Activated T-cell treated with anti-CD3 and anti-CD28 coated beads, Interleukin-2, amount 50 U/mL, for 24 hours (primary cell): ENCODE measurements at places on chromosomes 11 and 22.
A peak's percentile ranks its signal among the peaks of the same experiment; 100 is the strongest.

DNA sequence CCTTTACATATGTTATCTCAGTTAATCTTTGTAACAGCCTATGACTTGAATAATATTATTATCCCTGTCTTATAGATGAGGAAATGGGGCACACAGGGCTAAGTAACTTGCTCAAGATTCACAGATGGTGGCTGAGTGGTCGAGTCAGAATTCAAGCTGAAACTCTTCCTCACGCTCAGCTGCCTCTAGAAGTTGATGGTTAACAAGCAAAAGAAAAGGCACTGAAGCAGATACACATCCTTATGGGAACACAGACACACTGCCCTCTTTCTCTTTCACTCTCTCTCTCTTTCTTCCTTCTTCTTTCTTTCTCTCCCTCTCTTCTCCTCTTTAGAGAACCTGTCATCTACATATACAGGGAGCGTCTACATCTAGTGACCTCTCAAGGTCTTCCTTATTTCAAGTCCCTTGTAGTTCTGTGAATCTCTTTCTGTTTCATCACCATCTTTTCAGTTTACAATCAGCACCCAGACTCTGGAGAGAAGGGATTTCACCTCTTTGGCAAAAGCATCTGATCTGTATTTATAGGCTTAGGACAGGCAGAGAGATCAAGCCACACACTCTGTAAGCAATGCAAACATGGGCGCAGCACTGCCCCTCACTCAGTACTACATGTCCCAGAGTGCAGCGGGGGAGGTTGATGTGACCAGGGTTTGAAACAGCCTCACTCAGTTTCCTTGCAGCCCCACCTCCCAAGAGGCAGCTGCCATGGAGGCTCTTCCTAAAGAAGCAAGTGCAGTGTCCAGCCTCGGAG lies 75.7 kb downstream of the GRAMD1B start:
- no peak overlapping the region for H3K27ac ChIP-seq
- DNase-seq: no peak
- H3K27me3 ChIP-seq: no peaks in the 10 kb centered on the region
- H3K36me3 ChIP-seq: peaks cover 4% of the 10 kb centered on the region
- H3K4me3 ChIP-seq: no peak overlapping the region

- H3K27me3 ChIP-seq: no peaks in the 10 kb centered on the region
- peak overlapping the region; percentile 18 for H3K27ac ChIP-seq
- no peak overlapping the region for H3K4me3 ChIP-seq
- DNase-seq: peak; percentile 26
Measured at GRCh38 chr11:117934526-117935307, 5.5 kb upstream of the TMPRSS13 start.

DNA sequence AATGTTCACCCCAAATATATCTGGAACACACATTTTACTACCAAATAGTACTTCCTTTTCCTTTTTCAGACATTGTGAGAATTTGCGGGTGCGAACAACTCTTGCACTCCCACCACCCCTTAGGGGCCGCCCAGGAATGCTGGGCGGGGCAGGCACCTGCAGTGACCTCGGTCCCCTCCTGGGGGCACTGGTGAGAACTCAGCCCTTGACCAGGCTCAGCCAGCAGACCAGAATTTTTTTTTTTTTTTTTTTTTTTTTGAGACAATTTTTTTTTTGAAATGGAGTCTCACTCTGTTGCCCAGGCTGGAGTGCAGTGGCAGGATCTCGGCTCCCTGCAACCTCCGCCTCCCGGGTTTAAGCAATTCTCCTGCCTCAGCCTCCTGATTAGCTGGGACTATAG lies 75.8 kb downstream of the ARHGAP8 start:
- no peaks in the 10 kb centered on the region for H3K4me1 ChIP-seq
- peak; percentile 44 for DNase-seq
- H3K4me3 ChIP-seq: no peak overlapping the region
- no peaks in the 10 kb centered on the region for H3K36me3 ChIP-seq

- DNase-seq: no peak
- no peaks in the 10 kb centered on the region for H3K4me1 ChIP-seq
- H3K27me3 ChIP-seq: no peaks in the 10 kb centered on the region
Measured at GRCh38 chr11:132933703-132934102, 598.6 kb downstream of the OPCML start.

DNA sequence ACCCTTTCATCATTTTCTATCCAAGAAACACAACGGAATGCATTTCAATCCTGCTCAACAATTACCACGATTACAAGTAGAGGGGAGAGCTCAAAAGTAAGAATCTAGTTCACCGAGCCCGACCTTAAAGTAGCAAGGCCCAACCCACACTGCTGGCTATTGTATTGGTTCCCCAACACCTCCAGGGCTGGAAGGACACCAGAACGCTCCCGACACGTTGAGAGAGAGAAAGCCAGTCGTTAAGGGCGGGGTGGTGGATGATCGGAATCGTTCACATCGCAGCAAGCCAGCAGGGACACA lies 690 bp downstream of the CKAP5 start:
- peak overlapping the region; percentile 91 for H3K27ac ChIP-seq
- peaks cover 40% of the 10 kb centered on the region for H3K4me1 ChIP-seq
- H3K4me3 ChIP-seq: peak overlapping the region; percentile 86
- H3K36me3 ChIP-seq: peaks cover 42% of the 10 kb centered on the region
- no peaks in the 10 kb centered on the region for H3K27me3 ChIP-seq

DNA sequence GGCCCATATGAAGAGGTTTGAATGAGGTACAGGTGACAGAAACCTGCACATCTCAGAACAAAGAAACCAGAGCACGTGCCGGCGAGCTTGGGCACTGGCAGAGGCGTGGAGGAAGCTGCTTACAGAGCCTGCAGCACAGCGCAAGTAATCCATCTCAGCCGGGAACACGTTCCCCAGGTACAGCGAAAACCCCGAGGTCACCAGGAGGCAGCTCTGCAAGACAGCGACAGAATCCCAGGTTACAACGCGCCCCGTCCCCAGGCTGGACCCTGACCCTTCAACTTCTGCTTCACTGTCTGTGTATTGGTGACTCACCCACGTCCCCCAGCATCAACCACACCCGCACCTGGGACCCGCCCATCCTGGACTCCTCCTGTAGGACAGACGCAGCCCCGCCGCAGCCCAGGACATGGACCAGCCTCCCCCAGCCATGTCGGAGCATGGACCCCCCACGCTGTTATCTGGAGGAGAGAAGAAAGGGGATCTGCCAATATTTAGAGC lies 2.2 kb downstream of the MLC1 start:
- no peak overlapping the region for H3K27ac ChIP-seq
- peaks cover 20% of the 10 kb centered on the region for H3K27me3 ChIP-seq
- DNase-seq: no peak
- H3K4me1 ChIP-seq: peaks cover 4% of the 10 kb centered on the region
- peaks cover 7% of the 10 kb centered on the region for H3K36me3 ChIP-seq
- H3K4me3 ChIP-seq: no peak overlapping the region

DNA sequence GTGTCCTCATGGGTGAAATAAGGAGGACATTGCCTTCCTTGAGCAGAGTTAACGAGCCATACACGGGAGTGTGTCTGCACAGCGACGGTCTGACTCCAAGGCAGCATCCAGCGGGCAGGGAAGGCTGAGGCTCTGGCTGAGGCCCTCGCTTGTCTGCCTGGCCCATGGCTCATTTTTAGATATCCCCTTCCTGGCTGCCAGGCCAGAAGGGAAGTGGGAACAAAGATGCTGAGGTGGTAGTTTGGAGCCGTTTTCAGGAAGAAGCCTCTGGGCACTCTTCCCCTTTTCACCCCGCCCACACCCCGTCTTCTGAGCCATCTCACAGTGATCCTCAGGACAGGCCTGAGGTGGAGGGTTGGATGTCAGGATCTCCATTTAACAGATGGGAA lies 3.0 kb upstream of the SLCO2B1 start:
- DNase-seq: no peak
- H3K4me3 ChIP-seq: no peak overlapping the region
- peaks cover 19% of the 10 kb centered on the region for H3K4me1 ChIP-seq
- H3K27ac ChIP-seq: no peak overlapping the region
- H3K36me3 ChIP-seq: no peaks in the 10 kb centered on the region

GRCh38 chr22:39384750-39385480 lies 14.7 kb upstream of the TAB1 start:
- peaks cover 18% of the 10 kb centered on the region for H3K4me1 ChIP-seq
- H3K27ac ChIP-seq: peak overlapping the region; percentile 55
- no peak overlapping the region for H3K4me3 ChIP-seq
- peaks cover 1% of the 10 kb centered on the region for H3K36me3 ChIP-seq
- H3K27me3 ChIP-seq: no peaks in the 10 kb centered on the region

GRCh38 chr11:32602657-32603415 lies 19.2 kb downstream of the EIF3M start:
- H3K27me3 ChIP-seq: no peaks in the 10 kb centered on the region
- DNase-seq: no peak
- H3K4me3 ChIP-seq: no peak overlapping the region

- peaks cover 30% of the 10 kb centered on the region for H3K4me1 ChIP-seq
- peaks cover 68% of the 10 kb centered on the region for H3K36me3 ChIP-seq
- H3K4me3 ChIP-seq: no peak overlapping the region
- no peak for DNase-seq
- no peak overlapping the region for H3K27ac ChIP-seq
- H3K27me3 ChIP-seq: no peaks in the 10 kb centered on the region
Measured at GRCh38 chr22:46812034-46812605, 49.7 kb downstream of the TBC1D22A start.

DNA sequence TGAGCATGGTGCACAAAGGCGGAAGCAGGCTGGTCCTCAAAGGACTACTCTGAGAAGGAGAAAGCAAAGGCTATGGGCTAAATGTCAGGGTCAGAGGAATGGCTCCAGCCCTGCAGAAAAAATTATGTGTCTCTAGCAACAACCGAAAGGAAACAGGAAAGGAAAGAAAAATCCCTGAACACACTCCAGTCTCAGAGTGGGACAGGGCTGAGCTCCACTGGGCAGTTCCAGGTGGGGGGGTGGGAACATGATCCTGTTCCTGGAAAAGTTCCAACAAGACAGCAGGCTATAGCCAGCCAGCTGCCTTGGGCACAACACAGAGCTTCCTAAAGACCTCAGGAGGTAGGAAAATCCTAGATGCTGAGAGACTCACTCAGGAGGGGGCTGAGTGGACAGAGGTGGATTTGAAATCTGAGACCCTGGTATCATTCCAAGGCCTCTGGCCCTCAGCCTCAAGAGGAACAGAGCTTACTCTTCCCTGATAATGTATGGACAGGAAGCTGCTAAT lies 1088.2 kb downstream of the TBC1D22A start:
- H3K36me3 ChIP-seq: no peaks in the 10 kb centered on the region
- no peak overlapping the region for H3K4me3 ChIP-seq
- no peak for DNase-seq
- no peaks in the 10 kb centered on the region for H3K4me1 ChIP-seq

DNA sequence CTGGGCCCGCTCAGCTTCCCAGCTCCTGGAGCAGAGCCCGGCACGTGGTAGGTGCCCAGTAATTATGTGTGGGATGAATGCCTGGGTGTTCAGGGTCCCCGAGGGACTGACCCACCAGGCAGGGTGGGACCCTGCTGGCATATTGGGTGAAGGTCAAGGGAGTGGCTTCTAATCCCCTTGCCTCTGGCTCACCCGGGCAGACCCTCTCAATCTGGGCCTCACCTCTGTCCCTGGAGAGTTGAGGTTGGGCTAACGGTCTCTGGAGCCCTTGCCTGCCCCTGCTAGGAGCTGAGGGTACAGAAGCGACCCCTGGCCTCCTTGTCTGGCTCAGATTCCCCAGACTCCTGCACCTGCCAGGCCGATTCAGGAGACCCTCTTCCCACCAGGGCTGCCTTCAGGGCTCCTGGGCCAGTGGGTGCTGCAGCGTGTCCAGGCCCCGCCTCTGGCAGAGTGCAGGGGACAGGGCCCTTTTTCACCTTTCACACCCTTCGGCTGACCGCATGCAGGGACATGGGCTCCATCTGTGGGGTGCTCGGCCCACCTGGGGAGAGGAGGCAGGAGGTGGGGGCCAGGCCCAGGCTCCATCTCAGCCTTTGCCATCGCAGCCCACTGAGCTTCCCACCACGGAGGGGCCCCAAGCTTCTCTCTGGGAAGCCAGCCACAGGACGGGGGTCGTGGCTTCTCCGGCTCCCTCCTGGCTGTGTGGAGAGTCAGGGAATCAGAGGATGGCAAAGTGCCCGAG lies 3.8 kb upstream of the CTSD start:
- DNase-seq: no peak
- H3K27me3 ChIP-seq: no peaks in the 10 kb centered on the region
- H3K4me3 ChIP-seq: no peak overlapping the region
- no peak overlapping the region for H3K27ac ChIP-seq
- H3K36me3 ChIP-seq: no peaks in the 10 kb centered on the region
- peaks cover 28% of the 10 kb centered on the region for H3K4me1 ChIP-seq

- H3K4me3 ChIP-seq: no peak overlapping the region
- no peak overlapping the region for H3K27ac ChIP-seq
- H3K36me3 ChIP-seq: no peaks in the 10 kb centered on the region
- no peaks in the 10 kb centered on the region for H3K27me3 ChIP-seq
- no peaks in the 10 kb centered on the region for H3K4me1 ChIP-seq
- DNase-seq: no peak
Measured at GRCh38 chr11:132202621-132203020, 832.2 kb downstream of the NTM start.

DNA sequence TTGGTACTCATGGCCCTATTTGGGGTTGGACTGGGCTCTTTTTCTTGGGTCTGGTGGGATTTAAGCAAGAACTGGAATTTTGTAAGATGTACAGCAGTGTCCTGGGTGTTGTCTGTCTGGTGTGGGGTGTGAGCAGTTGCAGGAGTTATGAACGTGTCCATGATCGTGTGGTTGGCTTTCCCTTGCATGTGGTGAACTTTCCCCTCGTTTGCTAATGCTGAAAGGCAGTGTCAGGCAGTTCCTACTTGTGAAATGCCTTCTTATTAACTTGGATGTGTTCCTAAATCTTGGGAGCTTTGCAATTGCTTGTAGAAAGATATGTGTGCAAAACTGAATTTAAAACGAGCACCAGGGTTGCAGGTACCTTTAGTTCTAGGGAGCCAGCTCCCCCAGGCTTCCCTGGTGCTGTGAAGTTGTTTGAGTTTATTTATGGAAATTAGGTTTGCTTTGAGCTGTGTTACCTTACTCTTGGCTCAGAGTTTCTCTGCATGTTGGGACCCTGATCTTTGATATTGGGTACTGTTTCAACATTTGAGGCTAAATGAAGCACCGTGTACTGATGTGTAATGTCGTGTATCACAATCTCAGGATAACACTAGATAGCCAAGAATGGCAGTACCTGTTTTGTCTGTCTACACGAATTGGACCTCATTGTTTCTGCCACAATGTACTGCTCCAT lies 35.8 kb upstream of the HSD17B12 start:
- peaks cover 28% of the 10 kb centered on the region for H3K4me1 ChIP-seq
- H3K4me3 ChIP-seq: peak overlapping the region; percentile 96
- H3K27ac ChIP-seq: peak overlapping the region; percentile 95
- H3K36me3 ChIP-seq: peaks cover 16% of the 10 kb centered on the region
- peaks cover 8% of the 10 kb centered on the region for H3K27me3 ChIP-seq

- no peak overlapping the region for H3K27ac ChIP-seq
- H3K27me3 ChIP-seq: no peaks in the 10 kb centered on the region
- no peaks in the 10 kb centered on the region for H3K4me1 ChIP-seq
- H3K4me3 ChIP-seq: no peak overlapping the region
- no peaks in the 10 kb centered on the region for H3K36me3 ChIP-seq
Measured at GRCh38 chr11:80417681-80418080, 976.9 kb upstream of the TENM4 start.

GRCh38 chr11:57868491-57868890 lies 106.9 kb downstream of the CTNND1 start:
- H3K27ac ChIP-seq: no peak overlapping the region
- peaks cover 5% of the 10 kb centered on the region for H3K27me3 ChIP-seq
- H3K4me1 ChIP-seq: no peaks in the 10 kb centered on the region

GRCh38 chr22:48507171-48507570 lies 1320.5 kb downstream of the BRD1 start:
- H3K4me1 ChIP-seq: no peaks in the 10 kb centered on the region
- no peak overlapping the region for H3K4me3 ChIP-seq
- H3K27me3 ChIP-seq: peaks cover 8% of the 10 kb centered on the region
- no peaks in the 10 kb centered on the region for H3K36me3 ChIP-seq
- DNase-seq: no peak
